SK-N-MC (cell line): ENCODE measurements at places on chromosomes 2 and 18.

DNA sequence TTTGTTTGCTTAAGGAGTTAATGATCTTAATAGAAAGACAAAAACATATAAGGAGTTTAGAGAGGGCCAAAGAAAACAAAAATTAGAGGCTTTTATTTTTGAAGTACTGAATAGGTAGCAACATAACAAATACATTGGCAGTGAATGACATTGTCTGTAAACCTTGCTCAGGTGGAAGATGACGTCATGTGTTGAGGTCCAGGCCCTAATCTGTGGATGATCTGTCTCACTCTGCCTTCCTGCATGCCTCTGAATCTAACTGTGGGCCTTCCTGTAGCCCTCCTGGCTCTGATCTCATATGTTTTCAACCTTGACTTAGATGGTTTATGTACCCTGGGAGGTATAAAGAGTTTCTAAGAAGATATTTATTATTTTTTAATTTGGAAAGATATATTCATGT lies 58.1 kb upstream of the DYNAP start:
- no peak for DNase-seq

- no peak for DNase-seq
Measured at GRCh38 chr2:141820893-141821292, 309.9 kb downstream of the LRP1B start.

- no peak for DNase-seq
Measured at GRCh38 chr2:24920098-24920808, at the start of gene ADCY3. ADCY3 (minus strand) TSS chr2:24920237; CDS start chr2:24918987, 1,250 bp downstream.

DNA sequence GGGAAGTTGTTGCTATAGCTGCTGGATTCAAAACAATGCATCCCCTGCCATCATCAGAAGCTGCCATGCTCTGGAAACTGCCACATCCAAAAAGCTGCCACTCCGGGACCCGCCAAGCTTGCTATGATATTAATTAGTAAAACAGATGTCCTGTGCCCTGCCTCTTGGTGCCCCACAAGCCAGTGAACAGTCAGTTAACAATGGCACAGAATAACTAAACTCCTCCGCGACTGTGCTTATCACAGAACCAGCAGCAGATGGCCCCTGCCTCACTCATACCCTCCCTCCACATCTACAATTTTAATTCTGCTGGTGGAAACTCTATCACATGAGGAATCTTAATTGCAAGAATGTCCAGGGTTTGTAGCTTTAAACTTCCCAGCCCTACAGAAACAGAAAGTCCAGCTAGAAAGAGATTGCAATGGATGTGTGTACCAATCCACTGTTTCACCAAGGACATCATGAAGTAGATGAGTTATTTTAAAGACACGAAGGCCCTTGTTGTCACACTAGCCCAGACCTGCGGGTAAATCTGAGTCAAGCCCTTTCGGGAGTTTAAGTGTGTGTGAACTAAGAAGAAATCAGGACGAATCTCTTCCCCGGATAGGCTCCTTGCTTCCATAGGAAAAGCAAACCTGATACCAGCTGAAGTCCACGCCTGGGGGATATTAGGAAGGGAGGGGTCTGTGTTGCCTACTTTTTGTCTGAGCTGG lies 7.4 kb upstream of the ACYP2 start:
- no peak for DNase-seq

- DNase-seq: no peak
Measured at GRCh38 chr18:36772241-36772723, 56.5 kb downstream of the TPGS2 start.

DNA sequence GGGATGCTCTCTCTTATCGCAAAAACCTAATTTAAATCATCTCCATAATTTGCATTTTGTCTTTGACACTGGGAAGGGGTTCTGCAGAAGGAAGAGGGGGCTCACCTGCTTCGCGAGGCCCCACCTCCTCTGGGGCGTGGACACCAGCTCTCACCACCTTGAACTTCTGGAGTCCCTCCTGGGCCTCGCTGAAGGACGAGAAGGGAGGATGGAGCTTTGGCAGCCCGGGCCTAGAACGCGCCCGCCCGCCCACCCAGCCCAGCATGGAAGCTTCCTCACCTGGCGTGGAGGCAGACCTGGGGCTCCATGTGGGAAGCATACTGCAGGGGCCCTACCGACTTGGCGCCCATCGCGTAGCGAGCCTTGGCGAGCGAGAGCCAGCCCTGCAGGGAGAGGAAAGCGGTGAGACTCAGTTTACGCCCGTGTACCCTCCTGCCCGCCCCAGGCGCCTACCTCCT lies 1.1 kb upstream of the IMP4 start:
- DNase-seq: no peak

DNA sequence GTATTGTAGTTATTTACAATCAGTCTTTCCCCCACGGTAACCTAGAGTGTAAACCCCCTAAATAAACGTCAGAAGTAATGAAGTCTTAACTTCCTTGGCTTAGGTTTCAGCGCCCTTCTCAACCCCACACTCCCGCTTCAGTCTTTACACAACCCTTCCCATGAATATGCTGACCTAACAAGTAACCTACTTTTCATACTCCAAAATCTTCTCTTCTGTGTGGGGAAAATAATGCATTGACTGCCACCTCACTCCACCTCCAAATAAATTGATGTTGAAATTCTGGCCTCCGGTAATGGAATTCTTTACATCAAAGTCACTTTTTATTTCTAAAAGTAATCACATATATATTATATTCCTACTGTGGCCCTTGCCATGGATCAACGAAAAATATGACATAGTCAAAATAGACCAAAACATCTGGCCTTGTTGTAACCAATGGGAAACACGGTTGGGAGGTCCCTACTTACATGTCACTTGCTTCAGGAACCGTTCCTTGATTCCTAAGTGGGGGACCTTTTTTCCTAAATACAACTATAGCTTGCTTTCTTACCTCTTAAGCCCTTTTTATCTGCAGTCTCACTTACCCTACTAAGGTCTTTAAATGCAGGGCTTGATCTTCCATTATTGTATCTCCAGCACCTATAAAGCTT lies 961 bp downstream of the GEN1 start:
- DNase-seq: no peak

- DNase-seq: no peak
Measured at GRCh38 chr2:12684471-12684936, 32.2 kb upstream of the TRIB2 start.

GRCh38 chr2:223805008-223805407 lies 32.4 kb downstream of the AP1S3 start:
- DNase-seq: no peak

DNA sequence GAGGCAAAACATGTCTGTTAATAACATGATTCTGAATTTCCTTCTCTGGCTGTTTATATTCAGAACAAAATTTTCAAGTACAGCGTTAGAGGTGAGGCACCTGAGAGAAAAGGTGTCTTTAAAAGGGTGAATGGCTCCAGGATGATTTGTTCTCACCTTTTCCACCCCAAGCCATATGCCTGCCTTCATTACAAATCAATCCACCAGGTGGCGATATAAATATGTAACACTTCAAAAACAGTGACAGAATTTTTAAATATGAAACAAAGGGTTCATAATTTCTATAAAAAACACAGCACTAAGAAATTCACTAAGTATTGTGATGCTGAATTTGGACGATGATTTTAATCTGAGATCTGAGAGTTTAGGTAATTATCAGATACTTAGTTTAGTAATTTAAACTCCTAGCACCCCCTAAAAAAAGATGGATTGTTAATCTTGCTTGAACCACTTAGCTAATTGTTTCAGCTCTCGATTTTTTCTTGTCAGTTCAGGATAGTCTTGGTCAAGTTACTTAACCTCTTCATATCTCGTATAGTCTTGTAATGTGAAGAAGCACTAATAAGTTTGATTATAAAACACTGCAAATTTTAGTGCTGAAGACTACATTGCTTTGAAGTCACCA lies 528.8 kb downstream of the CPS1 start:
- DNase-seq: no peak

DNA sequence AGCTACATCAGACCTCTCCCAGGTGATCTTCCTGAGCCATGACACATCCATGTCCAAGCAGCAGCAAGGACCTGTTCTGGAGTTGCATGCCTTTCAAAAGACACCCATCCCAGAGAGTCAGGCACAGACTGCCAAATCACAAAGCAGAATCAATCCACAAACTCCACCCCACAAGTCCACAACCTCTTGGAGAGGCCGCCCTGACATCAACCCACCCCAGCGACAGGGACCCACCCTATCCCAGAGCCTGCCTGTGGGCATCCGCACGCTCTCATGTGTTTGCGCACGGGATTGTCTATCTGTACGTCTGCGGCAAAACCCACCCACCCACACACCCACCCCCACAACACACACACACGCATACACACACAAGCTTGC lies 11.9 kb downstream of the SMAD7 start:
- DNase-seq: no peak

GRCh38 chr2:82837588-82838304 lies 1621.3 kb downstream of the SUCLG1 start:
- DNase-seq: no peak

GRCh38 chr2:144642131-144642530 lies 122.2 kb upstream of the ZEB2 start:
- DNase-seq: no peak

- no peak for DNase-seq
Measured at GRCh38 chr2:215010390-215010789, 128.0 kb downstream of the ABCA12 start.

- DNase-seq: no peak
Measured at GRCh38 chr18:74290794-74291471, 830 bp downstream of the CYB5A start.

DNA sequence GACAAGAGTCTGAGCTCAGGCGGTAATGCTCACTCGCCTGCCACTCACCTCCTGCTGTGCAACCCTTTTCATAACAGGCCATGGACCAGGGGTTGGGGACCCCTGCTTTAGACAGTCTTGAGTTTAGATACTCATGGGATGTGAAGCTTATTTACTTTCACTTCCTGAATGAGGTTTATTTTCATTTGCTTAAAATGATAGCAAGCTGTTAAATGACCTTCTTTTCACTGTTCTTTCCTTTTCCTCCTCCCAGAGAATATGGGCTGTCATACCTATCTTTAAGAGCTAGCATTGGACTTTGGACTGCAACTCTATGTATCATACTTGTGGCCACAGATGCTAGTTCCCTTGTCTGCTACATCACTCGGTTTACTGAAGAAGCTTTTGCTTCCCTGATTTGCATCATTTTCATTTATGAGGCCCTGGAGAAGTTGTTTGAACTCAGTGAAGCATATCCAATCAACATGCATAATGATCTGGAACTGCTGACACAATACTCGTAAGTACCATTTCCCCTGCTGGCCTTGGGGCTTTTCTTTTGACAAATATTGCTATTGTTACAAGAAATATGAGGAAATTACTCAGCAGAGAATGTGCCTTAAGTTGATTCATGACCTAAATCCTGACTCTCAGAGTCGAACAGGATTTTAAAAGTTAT lies 168.5 kb downstream of the DPP4 start:
- peak; percentile 100 for DNase-seq

GRCh38 chr18:31880186-31880898 lies 62.6 kb downstream of the TRAPPC8 start:
- DNase-seq: no peak

DNA sequence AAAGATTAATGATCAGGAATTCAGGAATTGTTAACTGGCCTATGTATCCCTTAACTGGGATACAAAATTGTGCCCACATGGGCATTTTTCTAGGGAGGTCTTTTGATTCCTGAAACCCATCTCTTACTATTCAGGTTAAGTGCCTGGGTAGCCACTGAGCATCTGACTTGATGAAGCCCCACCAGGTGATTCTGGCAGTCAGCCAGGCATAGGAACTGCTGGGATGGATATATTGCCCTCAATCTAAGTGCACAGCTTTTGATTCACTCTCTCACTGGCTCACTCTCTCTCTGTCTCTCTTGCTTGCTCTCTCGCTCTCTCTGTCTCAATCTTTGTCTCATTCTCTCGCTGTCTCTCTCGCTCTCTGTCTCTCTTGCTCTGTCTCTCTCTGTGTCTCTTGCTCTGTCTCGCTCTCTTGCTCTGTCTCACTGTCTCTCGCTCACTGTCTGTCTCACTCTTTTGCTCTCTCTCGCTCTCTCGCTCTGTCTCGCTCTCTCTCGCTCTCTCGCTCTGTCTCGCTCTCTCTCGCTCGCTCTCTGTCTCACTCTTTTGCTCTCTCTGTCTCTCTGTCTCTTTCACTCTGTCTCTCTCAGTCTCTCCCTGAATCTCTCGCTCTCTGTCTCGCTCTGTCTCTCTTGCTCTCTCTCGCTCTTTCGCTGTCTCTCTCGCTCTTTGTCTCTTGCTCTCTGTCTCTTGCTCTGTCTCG lies 22.3 kb downstream of the INPP1 start:
- no peak for DNase-seq

GRCh38 chr2:101036562-101036961 lies 34.5 kb downstream of the RPL31 start:
- peak; percentile 3 for DNase-seq

GRCh38 chr2:13492262-13492661 lies 775.5 kb downstream of the TRIB2 start:
- DNase-seq: no peak

DNA sequence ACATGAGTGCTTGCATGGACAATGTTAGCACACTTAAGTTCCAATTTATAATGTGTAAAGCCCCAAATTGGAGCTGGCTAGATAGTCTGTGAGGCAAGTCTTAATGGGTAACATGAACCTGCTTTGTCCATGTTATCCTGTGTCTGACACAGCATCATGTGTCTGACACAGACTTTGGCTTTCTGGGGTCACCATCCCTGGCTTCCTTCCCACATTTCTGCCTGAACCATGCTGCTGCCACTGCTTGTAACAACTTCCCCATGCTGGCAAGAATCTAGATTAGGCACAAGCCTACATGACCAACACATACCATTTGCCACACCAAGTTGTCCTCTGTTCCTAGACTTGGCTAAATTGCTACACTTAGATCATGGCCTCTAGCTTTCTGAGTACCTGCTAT lies 49.8 kb upstream of the ZBTB7C start:
- no peak for DNase-seq

GRCh38 chr2:166230724-166231070 lies 102.9 kb upstream of the SCN1A start:
- no peak for DNase-seq

DNA sequence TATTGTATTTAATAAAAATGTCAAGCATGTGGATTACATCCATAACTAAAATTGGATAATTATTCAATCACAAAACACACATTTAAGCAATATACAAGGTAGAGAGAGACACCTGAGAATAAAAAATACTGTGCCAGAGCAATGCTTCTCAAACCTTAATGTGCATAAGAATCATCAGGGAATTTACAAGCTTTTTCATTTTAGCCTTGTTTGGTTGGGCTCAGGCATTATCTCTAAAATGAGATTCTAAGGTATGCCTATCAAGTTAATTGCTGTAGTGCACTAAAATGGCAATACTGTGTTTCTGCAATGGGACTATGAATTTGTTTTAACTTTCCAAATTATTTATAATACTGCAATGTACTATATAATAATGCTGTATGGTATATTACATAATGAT lies 983 bp downstream of the MOB1A start:
- no peak for DNase-seq

DNA sequence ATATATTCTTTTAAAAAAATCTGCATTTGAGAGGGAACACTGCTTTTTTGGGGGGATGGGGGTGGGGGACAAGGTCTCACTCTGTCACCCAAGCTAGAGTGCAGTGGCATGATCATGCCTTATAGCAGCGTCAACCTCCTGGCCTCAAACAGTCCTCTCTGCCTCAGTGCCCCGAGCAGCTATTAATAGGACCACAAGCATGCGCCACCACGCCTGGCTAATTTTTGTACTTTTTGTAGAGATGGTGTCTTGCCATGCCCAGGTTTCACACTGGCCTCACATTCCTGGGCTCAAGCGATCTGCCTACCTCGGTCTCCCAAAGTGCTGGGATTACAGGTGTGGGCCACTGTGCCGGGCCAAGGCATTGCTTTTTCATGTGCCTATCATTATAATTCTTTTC lies 154.2 kb downstream of the ATAD2B start:
- DNase-seq: no peak
